Fibroblast of lung (primary cell): ENCODE measurements at places on chromosomes 3 and 15. TPM values are rescaled to one million over a fixed set of nuclear protein-coding genes. Genes with fewer than 3 reads are reported as not detected.

DNA sequence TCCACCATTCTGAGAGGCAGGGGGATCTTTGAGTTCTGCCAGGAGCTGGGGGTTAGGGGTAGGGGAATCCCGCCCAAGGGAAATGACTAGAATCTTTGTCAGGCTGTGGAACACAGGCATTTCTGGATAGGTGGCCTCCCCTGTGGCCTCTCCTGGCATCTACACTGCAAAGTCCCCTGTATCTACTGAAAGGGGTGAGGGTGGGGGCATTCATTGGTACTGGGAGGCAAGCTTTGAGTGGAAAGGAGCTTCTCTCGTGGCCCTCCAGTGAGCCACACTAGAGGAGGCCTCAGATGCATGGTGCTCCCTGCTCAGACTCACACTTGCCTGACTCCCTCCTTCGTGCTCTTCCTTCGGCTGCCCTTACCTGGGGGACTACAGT is 59.9 kb downstream of the CCNL1 start:
- no peak for DNase-seq

DNA sequence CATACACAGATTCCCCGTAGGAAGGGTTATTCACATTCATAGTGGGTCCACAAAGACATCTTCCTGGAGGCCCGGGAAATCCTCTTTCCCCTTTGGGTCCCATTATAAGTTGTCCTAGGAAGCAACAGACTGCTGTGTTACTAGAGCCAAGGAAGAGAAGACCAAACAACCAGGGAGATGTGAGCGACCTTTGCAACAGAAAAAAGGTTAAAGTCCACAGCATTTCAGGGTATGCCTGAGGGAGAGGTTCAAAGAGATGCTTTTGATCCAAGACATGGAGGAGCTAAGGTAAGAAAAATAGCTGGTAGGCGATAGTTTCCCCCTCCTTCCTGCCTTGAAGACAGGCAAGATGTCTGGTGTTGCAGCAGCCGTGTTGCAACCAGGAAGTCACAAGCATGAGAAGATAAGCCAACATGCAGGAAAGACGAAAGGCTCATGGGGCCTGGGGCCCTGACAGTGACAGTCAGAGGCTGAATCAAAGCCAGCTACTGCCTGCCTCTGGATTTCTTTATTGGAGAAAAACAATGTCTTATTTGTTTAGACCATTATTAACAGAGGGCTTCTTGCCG is 30.9 kb downstream of the EAF1 start:
- no peak for DNase-seq

GRCh38 chr3:27326629-27327545 is 42.3 kb downstream of the NEK10 start:
- DNase-seq, result peak; percentile 93

DNA sequence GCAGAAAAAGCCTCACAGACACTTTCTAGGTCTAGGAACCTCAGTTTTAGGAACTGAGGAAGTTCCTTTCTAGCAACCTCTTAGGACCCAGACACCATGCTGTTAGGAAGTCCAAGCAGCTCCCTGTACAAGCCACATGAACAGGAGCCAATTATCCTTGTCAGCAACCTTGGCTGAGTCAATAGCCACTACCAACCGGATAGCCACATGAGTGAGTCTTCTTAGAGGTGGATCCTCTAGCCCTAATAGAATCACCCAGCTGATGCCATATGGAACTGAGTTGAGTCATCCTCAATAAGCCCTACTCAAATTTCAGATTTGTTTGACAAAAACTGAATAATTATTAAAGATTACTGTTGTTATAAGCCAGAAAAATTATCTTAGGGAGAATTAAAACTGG is 256.2 kb downstream of the NLGN1 start:
- DNase-seq, result peak; percentile 34

Gene PLA2G4B
- polyA plus RNA-seq, result 1.2 TPM in 2 replicates

Gene MYD88
- polyA plus RNA-seq, result 22.1 and 27.9 TPM in 2 replicates

Gene ACKR4
- polyA plus RNA-seq, result 11.6 and 14.3 TPM in 2 replicates
